ENCODE measurements at places on chromosomes 7 and 10. TPM values are rescaled to one million over a fixed set of nuclear protein-coding genes. Genes with fewer than 3 reads are reported as not detected.

TCAF2 gene
- 0.25 TPM for polyA plus RNA-seq

- DNase-seq: no peak
Measured at GRCh38 chr7:1275451-1276381, 43.0 kb downstream of the UNCX start.

TMEM72 gene
- polyA plus RNA-seq: not detected

DNAH11 gene
- polyA plus RNA-seq: 0.37 TPM

GRCh38 chr7:26681819-26682418, 182.5 kb downstream of the SKAP2 start:
- no peak for DNase-seq

DNA sequence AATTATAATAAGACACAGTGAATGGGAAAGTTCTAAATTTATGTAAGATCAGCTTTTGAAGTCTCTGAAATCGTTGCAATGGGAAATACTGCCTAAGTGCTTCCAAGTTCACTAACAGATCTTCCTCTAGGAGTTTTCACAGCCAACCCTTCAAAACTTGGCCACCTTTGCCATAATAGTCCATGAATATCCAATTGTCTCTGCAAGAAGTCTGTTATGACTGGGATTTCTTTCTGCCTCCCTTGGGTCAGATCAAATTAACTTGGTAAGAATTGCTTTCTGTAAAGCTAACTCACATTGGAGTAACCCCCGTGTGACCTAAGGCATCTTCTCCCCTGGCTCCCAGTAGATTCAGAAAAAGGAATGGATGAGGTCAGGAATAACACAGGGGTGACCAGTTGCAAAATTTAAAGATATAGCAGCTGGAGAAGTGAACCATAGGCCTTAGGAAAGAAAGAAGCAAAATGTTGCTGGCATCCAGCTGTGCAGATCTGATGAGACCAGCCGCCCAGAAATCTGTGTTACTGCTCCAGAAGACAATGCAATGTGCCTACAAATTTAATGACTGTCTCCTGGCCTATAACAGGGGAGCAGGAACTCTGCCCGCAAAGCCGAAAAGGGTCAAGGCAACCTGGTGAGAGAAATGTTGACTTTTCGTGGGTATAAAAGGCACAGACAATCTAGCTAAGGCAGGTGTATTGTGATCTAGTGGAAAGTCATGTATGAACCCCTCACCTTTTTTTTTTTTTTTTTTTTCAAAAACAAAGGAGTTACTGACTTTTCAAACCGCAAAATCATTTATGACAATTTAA, 7.5 kb upstream of the OPTN start:
- DNase-seq: no peak

MUC12 gene
- polyA plus RNA-seq: 0.49 TPM

LIPK gene
- not detected for polyA plus RNA-seq
